ENCODE measurements at places on chromosomes 6 and 20. TPM values are rescaled to one million over a fixed set of nuclear protein-coding genes. Genes with fewer than 3 reads are reported as not detected.

DNA sequence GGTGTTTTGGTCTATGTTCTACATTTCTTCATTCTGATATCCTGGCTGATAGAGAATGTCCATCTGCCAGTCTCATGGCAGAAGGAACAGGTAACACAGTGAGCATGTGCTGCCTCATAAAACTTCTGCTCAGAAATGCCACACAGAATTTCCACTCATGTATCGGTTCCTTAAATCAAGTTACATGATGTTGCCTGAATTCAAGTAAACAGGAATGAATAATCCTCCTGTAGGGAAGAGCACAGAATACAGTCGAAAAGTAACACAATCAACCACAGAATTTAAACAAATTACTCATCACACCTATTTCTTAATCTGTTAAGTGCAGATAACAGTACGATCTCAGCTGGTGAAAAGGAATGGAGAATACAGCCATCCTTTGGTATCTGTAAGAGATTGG, 74.7 kb downstream of the FAM217A start:
- DNase-seq: no peak

- DNase-seq: peak; percentile 27
Observed at GRCh38 chr6:7721649-7722048, 4.2 kb upstream of the BMP6 start.

GRCh38 chr6:24284006-24284405, 73.9 kb downstream of the DCDC2 start:
- no peak for DNase-seq

DNA sequence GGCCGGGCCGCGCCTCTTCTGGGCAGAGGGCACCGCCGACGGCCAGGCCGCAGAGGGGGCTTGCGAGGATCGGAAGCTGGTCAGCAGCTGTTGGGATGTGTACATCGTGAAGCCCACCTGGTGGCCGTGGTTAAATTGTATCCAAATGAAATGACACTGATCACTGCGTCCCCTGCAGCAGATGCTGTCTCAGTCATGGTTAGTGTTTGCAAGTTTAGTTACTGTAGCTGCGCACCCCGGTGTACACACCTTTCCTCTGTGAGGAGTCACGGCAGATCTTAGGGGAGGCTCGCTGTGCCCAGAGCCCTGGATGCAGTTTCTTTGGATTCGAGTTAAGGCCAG, 653 bp downstream of the NAA20 start:
- DNase-seq: no peak

- no peak for DNase-seq
Observed at GRCh38 chr6:157246048-157246630, 77.2 kb downstream of the TMEM242 start.

DNA sequence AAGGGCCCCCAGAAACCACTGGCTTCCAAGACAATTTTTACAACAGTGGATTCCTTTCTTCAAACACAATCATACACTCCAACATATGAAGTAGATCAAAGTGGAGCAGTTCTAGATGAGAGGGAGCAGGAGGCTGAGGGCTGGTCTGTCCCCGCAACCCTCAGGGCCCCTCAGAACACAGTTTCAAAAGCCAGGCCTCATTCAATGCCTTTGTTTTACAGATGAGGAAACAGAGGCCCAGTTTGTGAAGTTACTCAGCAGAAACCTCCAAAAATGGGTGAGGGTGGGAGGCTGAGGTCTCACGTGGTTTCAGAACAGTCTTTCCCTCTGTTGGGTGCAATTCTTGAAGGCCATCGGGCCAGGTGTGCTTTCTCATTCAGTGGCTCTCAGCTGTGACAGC, 134.9 kb downstream of the SCML4 start:
- no peak for DNase-seq

DNA sequence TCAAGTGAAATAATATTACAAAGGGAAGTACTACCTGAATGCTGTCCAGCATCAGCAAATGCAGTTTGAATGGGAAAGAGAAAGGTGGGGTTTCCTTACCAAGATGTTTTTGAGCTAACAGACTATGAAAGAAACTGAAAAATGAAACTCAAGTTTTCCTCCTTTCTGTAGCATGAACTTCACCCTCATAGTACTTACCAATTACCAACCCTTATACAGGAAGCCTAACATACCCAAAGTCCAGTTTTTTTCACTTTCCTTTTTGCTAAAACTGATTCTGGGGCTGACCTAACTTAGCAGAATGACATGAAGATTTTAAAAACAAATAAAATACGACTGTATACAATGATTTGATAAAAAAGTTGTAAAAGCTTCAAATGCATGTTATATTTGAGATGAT, 5.2 kb downstream of the ZNFX1 start:
- no peak for DNase-seq

DNA sequence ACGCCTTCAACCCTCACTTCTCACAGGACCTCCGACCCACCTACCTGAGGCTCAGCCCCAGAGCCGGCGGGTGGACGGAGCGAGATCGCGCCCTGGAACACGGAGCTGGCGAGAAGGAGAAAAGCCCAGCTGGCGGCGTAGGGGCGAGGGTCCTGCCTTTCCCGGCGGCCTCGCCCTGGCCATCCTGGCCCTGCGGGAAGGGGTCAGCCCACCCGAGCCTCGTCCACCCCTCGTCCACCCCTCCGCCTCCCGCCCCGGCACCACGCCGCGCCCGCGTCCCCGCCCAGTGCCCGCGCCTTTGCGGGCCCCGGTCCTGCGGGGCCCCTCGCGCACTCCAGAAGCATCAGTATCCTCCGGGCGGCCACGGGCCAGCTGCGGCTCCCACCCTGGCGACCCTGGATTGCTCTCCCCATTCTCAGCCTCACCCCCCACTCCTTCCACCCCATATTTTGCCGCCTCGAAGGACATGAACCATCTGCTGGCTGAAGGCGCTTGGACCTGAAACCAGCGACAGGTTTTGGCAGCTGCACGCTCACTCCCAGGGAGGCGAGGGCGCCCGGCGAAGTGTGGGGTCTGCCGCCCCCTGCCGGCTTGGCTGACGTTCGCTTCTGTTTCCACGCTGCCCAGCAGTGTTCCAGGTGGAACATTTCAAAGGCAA, 65.1 kb downstream of the PLG start:
- DNase-seq: peak; percentile 85

DNA sequence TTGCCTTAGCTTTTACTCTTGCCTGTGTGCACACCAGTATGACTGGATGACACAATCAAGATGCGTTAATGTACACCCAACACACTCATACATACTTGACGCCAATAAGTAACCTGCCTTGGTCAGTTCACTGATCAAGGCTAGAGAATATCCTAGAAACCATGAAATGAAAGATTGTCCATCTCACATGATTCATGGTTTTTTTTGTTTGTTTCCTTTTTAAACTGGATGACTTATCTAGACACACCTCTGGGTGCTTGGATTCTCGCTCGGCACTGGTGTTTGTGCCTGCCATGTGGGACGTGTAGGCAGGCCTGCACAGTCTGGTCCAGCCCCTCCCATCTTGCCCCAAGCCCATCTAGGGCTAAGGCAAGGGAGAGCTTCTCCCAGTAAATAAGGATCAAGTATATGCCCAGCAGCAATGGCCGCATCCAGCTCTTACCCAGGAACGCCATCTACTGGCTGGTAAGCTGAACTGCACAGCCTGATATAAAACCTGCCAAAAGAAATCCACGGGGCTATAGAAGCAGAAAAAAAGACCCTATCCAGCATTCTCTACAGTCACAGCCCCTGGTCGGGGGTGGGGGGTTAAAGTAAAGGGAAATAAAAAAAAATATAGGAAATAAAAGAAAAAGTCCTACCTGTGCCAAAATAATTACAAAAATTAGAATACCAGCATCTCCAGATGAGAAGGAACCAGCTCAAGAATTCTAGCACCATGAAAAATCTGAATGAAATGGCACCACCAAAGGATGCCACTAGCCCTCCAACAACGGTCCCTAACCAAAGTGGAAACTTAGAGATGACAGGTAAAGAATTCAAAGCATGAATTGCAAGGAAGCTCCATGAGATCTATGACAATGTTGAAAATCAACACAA, 73.3 kb downstream of the OTOR start:
- DNase-seq: peak; percentile 34

GRCh38 chr6:27472182-27472616, 706 bp downstream of the ZNF184 start:
- DNase-seq: peak; percentile 73

DNA sequence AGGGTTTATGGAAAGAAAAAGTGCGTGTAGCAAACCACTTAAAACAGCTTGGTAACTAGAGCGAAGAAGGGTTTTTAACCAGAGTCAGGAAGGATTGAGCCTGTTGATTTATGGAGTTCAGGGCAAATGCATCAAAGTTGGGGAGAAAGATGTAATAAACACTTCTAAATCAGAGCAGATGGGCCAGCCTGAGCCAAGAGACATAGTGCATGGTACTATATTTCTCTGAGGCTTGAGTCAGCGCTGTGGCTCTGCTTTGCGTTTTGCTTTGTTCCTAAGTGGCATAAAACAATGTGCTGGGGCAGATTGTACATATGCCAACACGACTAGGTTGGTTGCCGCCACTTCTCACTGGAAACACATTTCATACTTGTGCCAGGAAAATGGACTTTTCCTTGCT, 111.3 kb downstream of the BCKDHB start:
- DNase-seq: no peak

GRCh38 chr6:118335325-118335816, 212.7 kb upstream of the PLN start:
- no peak for DNase-seq

- no peak for DNase-seq
Observed at GRCh38 chr6:14316651-14317386, 199.2 kb downstream of the CD83 start.

DNA sequence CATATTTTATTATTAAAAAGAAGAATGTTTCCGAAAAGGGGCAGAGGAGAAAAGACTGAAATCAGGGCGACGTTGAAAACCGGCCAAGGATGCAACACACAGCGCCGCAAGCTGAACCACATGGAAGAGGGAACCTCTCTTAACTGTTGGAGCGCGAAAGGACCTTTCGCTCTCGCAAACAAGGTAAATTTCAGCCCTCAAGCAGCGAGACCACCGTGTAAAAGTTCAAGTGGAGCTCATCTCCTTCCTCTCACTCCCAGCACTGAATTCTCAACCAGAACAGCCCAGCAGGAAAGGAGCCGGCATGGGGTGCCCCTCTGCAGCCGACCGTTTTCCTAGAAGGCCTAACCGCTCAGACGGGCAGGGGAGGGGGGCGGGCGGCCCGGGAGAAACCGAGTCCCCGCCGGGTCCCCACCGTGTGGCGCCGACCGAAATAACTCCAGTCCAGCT, 621 bp downstream of the GPR63 start:
- peak; percentile 32 for DNase-seq

- no peak for DNase-seq
Observed at GRCh38 chr6:153962555-153962954, 76.5 kb upstream of the OPRM1 start.

GRCh38 chr6:110544472-110544871, 68.1 kb upstream of the SLC22A16 start:
- DNase-seq: no peak

- no peak for DNase-seq
Observed at GRCh38 chr6:46772762-46773161, 20.4 kb upstream of the MEP1A start.

- DNase-seq: no peak
Observed at GRCh38 chr6:72424476-72424875, 197.4 kb upstream of the KCNQ5 start.

DNA sequence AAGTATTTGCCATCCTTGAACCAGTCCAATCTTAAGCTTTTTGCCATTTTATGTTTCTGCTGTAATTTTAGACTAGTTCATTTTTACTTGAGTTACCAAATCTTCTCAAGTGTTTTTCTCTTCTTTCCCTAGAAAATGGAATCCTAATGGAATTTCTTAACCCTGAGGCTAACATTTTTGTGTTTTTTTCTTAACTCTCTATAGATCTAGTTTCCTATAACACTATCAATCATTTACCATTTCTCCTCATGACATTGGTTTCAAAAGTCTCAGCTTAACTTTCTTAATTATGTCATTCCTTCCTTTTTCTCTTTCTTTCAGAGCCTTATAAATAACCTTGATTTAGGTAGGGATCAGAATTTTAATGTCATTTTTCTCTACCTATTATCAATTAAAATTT, 54.8 kb downstream of the SENP6 start:
- no peak for DNase-seq

- no peak for DNase-seq
Observed at GRCh38 chr6:170135461-170135820, 155.4 kb downstream of the DLL1 start.

DNA sequence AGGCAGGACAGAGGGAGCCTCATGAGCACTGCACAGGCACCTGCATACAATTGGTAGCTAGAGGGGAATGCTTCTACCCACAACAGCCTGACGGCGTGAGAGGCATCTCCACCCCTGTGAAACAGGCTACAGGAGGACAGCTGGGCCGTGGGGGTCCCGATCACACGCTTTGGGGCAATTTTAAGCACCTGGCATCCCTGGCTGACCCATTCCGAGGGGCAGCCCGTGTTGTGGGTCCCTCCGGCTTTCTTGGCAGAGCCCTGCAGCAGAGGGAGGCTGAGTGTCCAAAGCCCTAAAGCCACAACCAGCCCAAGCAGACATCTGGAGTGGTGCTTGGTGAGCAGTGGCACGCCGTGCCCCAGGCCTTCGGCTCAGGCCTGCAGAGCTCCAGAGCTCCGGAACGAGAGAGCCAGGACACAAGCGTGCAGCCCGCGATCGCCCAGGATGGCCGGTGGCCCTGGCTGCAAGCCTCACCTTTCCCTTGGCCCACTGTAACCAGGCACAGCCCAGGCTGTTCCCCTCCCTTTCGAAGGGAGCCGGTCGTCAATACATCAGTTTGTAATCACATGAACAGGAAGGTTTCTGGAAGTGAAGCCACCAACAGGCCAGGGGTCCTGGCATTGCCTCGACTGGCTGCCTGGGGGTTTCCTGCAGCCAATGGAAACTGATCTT, 81.4 kb downstream of the DLL1 start:
- no peak for DNase-seq

GRCh38 chr6:119669221-119669620, 319.7 kb upstream of the MAN1A1 start:
- DNase-seq: no peak

GRCh38 chr20:43322851-43323250, 133.1 kb upstream of the PTPRT start:
- peak; percentile 6 for DNase-seq

DNA sequence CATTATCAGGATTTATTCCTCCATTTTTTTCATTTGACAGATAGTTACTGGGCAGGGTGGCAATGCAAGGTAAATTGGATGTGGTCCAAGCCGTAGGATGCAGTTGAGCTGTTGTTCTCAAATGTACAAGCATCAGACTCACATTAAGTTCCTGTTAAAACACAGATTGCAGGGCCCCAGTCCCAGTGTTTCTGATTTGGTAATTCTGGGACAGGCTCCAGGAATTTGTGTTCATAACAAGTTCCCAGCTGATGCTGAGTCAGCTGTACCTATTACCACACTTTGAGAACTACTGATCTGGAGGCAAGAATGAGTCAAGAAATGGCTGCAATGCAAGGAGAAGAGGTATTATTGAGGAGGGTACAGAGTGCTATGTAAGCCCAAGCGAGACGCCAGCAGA, 11.7 kb downstream of the TMEM244 start:
- peak; percentile 60 for DNase-seq

- no peak for DNase-seq
Observed at GRCh38 chr20:14992961-14993360, 655.5 kb upstream of the FLRT3 start.

Gene C4B
- 0.30 TPM for total RNA-seq

Gene TRIM40
- total RNA-seq: not detected

Gene SFTA2
- total RNA-seq: not detected

Gene FOXF2
- total RNA-seq: 2.7 TPM

Gene CLPSL2
- total RNA-seq: not detected

Gene LY6G5C
- 1.8 TPM for total RNA-seq

Gene SPATS1
- not detected for total RNA-seq

Gene CST1
- total RNA-seq: not detected

Gene ULBP3
- total RNA-seq: 27.3 TPM

Gene HLA-DQA2
- not detected for total RNA-seq

Gene BPIFB2
- not detected for total RNA-seq
